ENCODE measurements at places on chromosomes 7 and 10.

DNA sequence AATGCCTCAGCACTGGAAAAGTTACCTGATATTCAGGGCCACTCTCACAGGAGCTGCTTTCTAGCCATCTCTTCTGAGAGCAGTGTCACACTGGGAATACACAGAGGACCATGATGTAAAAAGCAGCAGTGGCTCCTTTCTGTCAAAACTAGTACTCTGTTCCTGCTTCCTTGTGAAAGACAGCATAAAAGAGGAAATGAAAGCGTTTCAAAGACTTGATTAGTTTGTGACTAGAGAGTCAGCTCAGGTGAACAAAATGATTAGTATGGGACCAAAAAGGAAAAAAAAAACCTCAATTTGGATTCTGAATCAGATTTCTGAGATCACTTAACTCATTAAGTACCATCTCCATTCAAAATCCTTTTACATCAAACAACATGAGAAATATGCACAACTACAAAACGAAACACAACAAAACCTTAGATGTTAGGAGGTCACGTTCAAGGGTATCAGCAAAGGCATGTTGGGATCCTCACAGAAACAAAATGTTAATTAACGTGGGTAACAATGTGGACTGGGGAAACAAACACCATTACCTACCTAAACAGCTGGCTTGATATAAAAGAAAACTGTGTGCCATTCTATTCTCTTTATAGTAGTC, 103.7 kb downstream of the MACC1 start:
- DNase-seq = no peak

- DNase-seq = no peak
Measured at GRCh38 chr10:110260746-110261477, 43.8 kb downstream of the SMNDC1 start.

- DNase-seq = no peak
Measured at GRCh38 chr10:1410469-1411395, 326.6 kb downstream of the ADARB2 start.

GRCh38 chr7:29271319-29271658, 76.7 kb downstream of the CHN2 start:
- no peak for DNase-seq

DNA sequence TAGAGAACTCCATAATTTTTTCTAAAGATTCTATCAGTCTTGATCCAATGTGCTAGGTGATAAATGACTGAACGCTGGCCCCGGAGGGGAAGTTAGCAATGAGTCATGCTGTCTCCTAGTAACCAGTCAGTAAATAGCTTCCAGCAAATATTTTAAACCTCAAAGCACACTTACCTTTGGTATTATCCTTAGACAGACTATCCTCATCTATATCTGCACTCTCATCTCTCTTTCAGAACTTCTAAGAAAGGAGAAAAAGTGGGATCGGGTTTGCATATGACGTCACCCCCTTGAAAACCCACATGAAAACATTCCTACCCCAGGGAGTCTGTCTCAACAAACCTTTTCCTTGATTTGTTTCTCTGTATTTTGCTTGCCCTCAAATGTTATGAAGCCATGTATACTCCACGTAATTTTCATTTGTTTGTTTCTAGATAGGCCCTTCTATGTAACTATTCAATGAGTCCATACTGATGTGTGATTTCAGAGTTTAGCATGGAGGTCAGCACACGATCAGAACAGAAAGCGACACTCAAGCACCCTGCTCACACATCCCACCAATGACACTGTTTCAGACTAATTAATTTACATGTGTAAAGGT, 174.9 kb upstream of the NRP1 start:
- no peak for DNase-seq

GRCh38 chr7:159094919-159095915, 49.5 kb downstream of the VIPR2 start:
- DNase-seq = no peak

DNA sequence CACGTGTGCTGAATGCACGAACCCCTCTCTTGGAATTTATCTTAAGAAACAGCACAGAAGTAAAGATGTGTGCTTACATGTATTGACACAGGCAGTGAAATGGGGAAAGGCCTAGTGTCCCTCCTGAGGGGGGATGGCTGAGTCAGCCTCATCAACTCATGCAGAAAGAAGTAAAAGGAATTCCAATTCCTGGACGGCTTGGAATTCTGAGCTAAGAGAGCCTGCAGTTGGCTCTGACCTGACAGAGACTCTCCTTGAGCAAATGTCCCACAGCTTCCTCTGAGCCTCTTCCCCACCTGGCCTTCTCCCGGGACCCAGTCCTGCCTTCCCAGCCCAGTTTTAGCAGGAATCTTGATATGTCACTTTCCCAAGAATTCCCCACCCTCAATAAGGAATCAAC, 542.4 kb upstream of the ADARB2 start:
- no peak for DNase-seq

GRCh38 chr10:30694518-30695228, 65.1 kb upstream of the LYZL2 start:
- no peak for DNase-seq

DNA sequence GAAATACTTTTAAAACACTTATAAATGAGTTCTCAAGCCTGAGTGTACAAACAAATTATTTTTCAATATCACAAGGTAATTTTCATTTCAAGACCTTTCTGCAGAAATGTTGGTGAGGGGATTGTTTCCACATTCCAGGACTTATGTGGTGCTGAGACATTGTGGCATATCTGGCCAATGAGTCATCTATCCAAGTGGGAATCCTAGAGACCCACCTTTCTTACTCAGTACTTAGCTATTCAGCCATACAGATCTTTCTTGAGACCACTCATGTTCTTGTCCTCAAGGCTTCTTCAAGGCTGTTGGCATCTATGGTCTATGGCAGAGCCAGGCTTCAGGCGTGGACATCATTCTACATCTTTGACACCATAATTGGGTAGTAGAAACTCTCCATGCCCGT, 225.4 kb downstream of the DKK1 start:
- DNase-seq = no peak

- no peak for DNase-seq
Measured at GRCh38 chr10:61189912-61190311, 245.9 kb upstream of the RHOBTB1 start.
